Panc1 (cell line): ENCODE measurements at places on chromosomes 11 and 22.

GRCh38 chr22:39010946-39011345 is 3.1 kb upstream of the APOBEC3C start:
- DNase-seq = no peak

GRCh38 chr11:38156495-38157146 is 1558.6 kb upstream of the RAG2 start:
- no peak for DNase-seq

GRCh38 chr11:128956401-128957201 is 13.9 kb upstream of the TP53AIP1 start:
- DNase-seq = peak; percentile 74

GRCh38 chr11:34652191-34652973 is 31.5 kb downstream of the EHF start:
- no peak for DNase-seq

DNA sequence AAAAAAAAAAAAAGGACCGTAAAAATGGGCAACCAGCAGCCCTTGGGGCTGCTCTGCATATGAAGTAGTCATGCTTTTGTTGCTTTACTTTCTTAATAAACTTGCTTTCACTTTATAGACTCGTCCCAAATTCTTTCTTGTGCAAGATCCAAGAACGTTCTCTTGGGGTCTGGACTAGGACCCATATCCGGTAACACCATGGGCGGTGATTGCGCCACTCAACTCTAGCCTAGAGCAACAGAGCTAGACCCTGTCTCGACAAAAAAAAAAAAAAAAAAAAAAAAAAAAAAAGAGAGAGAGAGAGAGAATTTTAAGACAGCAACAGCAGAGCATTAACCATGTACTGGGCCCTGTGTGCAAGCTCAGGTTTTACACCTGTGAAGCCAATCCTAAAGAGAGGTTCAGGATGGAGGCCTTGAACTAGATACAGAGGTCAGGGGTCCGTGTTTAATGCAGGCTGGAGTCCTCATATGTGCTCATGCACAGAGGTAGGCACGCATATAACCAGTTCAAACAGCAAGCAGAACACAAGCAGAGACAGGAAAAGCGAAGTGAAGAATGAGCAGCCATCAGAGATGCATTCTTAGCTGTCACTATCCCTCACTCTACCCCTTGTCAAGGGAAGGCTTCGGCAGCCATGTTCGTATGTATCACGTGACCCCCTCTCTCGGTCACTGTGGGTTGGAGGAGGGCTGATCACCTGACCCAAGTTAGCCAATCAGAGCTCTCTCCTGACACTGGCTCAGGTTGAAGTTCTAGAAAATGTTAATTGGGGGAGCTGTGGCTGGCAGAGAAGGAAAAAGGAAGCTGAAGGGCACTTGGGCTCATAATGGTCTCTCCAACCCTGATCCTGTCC is 16.7 kb upstream of the SYT12 start:
- DNase-seq = no peak

DNA sequence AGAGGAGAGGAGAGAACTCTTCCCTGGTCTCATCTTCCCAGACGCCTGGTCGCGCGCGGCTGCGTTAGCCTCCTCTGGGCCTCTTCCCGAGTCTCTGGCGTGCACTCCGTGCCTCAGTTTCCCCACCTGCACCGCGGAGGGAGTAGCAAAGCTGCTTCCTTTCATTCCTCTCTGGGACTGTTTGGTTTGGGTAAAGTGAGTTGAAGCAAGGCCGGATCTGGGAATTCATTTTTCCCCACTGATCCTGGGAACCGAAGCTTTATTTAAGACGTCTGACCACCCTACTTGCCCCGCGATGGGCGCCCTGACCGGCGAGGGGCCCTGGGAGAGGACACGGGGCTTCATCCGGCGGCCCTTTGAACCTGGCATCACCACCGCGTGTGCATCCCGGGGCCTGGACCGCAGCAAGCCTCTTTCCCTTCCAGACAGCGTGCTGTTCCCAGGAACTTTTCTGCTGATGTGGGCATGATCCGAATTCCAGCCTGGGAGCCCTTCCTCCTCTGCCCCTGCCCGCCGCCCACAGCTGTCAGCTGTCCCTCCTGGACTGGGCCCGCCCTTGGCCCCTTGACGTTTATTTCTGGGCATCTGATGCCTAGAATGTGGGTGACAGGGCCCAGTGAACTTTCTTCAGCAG is 758 bp downstream of the LDLRAD3 start:
- no peak for DNase-seq

DNA sequence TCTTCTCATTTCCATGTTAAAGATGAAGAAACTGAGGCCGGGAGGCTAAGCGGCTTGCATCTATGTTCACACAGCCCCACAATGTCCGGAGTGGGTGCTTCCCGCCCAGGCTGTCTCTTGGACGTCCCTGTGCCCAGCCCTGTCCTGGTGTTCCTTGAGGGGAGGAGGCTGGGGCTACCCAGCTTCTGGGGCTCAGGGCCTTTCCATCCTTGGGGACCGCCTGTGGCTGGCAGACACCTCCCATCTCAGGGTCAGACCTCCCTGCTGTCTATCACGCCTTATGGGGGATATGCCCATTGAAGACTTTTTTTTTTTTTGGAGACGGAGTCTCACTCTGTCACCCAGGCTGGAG is 95.5 kb downstream of the WNT7B start:
- DNase-seq = no peak

- DNase-seq = no peak
Measured at GRCh38 chr11:17930544-17931125, 82.2 kb downstream of the SERGEF start.

GRCh38 chr11:69153661-69154060 is 2.1 kb upstream of the SMIM38 start:
- no peak for DNase-seq

DNA sequence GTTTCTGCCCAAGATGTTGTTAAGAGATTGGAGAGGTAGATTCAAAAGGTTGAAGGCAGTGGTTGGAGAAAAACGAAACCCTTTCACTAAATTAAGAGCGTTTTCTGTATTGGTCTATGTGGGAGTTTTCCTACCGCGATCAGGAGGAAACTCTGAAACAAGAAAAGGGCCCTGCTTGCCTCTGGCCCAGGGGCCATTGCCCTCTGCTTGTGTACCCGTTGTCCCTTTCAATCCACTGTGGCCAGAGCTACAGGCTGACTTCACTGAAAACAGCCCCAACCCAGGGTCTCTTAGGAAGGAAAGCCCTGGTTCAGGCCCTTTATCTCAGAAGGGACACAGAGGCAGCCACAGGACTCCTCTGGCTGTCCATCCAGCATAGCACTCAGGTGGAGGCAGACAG is 99.1 kb downstream of the CSNK2A3 start:
- DNase-seq = no peak

DNA sequence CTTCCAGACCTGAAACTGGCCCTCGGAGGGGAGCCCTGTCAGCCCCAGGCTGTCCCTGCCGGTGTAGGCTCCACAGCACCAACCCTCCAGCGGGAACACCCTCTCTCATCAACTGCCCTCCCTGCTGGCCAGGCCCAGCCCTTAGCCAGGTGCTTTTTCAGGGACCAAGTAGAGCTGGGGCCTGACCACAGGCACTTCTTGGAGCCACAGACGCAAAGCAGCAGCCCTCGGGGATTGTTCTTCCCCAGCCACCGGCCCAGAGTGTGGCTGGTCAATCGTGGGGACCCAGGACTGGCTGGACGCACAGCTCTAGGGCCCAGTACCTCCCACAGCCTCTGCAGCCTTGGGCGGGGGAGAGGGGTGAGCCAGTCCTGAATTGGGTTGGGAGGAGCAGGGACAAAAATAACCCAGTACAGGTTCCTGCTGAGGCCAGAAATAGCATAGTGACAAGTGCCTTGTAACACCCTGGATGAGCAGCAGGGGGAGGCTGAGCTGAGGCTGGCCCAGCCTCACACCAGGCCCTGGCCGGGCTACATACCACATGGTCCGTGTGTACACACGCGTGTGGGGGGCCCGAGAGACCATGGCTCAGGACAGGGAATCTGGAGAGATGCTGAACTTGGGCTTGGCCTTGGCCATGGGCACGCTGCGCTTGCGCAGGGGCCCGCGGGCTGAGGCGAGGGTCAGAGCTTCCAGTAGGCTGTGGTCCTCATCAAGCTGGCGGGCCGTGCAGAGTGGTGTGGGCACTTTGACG is 2.0 kb downstream of the KCNJ11 start:
- no peak for DNase-seq

DNA sequence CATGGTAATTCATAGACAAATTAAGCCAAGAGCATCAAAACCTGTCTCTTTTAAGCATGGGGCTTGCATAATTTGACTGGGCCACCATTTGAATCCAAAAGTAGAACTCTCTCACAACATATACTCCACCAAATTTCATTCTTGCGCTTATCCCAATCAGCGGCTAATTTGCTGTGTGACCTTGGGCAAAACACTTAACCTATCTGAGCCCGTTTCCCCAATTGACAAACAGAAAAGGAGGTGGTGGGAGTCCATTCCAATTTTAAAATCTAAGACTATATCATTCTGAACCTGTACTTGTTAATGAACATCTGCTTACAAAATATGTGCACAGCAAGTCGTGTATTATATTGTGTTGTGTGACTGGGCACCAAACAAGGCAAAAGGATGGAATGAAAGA is 338.1 kb upstream of the NARS2 start:
- DNase-seq = no peak

DNA sequence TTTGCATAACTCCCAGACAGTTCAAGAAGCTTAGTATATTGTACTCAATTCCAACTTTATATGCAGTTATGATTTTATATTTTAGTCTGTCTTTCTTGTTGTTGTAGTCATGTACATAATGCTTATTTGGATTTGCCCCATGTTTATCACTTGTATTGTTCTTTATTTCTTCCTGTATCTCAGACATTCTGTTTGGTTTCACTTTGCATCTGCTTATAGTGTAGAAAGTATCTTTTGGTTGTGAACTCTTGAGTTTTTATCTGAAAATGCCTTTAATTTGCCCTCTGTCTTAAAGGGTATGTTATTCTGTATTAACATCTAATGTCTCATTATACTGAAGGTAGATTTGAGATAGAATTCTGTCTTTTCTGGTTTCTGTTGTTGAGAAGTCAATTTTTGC is 275.4 kb downstream of the DYNC2H1 start:
- no peak for DNase-seq

DNA sequence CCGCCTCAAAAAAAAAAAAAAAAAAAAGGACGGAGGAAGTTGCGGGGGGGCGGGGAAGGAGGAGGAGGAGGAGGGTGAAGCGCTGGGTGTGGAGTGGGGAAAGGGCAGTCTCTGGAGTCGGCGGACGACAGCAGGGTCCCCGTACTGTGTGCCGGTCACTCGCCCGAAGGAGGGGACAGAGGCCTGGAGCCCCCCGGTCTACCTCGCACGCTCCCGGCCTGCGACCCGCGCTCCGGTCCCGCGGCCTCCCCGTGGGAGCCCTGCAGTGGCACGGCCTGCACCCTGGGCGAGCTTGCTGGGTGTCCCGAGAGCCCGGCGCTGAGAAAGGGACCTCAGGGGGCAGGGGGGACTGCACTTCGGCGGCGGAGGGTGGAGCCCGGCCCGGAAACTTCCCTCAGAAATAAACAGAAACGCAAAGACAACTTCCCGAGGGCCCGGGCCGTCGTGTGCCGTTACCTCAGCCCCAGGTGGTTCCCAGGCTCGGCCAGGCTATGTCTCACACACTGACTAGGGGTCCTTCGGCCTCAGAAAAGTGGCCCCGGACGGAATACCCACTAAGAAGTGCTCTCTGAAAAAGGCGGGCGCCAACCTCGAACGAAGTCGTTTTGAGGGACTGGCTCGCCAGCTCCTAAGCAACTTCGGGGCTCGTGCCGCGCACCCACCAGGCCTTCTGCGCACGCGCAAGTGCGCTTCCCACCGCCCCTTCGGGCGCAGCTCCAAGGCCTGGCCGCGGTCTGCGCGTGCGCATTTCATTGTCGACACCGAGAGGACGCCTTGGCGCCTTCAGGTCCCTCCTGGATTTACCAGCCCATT is at the start of gene MAJIN:
MAJIN (minus strand) TSS at position 688 of the 813 bp plus-strand sequence. CDS start 12,703 bp downstream, outside the sequence.
- peak; percentile 18 for DNase-seq
